Fibroblast of the conjunctiva (primary cell): ENCODE measurements at places on chromosomes 4 and X.

- no peak for DNase-seq
These were observed 26.4 kb downstream of the DOK7 start for GRCh38 chr4:3489451-3489962.

DNA sequence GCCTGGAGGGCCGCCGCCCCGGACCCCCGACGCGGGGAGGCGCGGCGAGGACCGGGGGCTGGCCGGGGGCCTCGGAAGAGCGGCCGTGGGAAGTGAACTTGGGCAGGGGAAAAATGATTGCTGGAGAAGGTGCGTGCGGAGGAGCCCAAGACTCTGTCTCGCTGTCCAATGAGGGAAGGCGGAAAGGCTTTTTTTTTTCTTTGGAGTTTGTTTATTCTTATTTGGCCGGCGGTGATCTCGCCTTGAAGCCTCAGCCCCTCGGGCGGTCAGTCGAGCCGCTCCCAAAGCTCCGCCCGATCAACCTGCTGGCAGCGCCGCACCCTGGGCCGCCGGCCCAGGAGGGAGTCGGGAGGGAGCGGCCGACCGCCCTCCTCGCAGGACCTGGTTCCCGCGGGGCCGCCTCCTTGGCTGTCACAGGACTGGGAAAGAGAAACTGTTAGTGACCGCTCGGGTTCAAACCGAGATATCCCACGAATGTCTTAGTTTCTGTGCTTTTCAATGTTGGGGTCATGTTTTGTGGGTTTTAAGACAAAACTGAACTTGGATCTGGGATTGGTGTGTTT is 2.5 kb downstream of the CPEB2 start:
- peak; percentile 34 for DNase-seq

DNA sequence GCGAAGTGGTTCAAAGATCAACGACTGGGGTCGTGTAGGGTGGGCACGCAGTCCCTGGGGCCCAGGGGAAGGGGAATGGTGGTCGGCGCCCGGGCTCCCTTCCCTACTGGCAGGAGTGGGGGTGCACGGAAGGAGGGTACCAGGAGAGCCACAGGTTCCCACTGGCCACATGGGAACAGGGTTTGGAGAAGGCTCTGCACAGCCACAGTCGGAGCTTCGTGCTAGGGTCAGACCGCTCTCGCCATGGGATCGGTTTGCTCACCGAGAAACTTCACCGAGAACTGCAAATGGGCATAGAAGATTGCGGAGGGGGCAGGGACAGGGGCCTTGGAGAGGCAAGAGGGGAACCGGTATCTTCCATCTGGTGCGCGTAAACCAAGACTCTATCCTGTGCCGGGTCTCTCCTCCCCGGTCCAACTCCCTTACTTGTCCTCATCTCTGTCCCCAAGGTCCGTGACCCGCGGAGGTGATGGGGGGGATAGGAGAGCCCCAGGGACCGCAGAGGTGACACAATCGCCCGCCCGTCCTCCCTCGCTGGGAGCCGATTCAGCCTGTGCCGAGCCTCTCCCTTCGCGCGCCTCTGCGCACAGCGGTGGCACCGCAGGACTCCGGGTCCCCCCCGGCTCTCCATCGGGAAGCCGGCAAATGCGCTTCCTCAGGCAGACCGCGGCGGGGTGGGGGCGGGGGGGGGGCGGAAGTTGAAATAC is 1.0 kb downstream of the SCD5 start:
- DNase-seq: no peak

DNA sequence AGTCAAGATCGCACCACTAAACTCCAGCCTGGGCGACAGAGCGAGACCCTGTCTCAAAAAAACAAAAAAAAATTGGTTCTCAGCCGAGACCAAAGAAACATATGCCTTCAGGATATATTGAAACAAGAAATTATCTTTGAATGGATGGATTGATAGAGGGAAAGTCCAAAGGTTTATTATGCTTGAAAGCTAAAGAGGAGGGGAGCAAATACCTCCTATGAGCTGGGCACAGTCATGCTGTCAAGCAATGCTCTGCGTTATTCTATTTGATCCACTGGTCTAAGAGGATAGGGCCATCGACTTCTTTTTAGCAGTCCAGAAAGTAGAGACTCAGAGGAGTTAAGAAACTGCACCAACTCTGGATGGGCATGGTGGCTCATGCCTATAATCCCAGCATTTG is 85.9 kb upstream of the SLC34A2 start:
- DNase-seq: no peak

DNA sequence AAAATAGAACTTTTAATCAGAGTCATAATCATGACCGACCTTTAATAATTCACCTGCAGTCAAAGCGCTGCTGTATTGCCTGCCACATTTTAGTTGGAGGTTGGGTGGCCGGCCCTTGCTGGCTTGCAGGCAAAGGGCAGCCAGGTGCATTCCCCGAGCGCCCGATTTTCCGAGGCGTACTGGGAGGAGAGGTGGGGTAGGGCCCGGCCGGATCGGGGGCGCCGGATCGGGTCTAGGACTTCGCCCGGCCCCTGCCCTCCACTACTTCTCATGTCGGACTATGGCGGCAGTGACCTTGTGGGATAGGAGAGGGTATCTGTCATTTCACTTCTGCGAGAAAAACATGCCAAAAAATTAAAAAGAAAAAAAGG is 2.5 kb upstream of the RS1 start:
- DNase-seq: no peak

- DNase-seq: peak; percentile 14
These were observed 235.3 kb downstream of the GPAT3 start for GRCh38 chr4:83771113-83771705.

DNA sequence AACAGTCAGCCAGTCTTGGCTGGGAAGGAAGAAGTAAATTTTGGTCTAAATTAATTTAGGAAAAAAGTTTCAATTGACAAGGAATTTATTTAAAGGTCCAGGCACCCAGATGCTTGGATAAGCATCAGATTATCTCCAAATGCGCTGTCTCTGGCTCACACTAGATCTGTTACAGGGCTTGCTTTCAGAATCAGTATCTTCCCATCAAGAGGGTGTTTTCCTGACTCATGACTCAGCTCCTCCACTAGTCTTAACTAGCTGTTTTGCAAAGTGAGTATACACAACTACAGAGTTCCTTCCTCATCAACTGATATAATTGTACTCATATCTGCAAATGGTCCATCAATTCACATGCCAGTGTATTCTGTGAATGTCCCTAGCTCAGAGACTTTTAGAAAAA is 482.1 kb upstream of the CPEB2 start:
- no peak for DNase-seq

DNA sequence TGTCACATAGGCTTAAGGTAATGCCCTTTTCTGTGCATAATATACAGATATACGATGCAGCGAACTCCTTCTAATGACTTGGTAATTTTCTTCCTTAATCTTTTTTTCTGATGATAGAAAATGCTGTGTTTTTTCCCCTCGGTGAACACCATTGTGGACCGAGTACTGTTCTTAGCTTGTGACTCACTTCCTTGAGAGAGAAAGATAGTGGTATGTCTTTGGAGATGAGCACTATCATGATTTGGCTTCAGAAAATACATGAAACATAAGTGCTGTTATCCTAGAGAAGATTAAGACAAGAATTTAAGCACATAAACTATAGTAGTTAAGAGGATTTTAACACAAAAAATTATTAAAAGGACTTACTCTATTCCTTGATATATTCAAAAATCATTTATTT is 63.9 kb downstream of the RS1 start:
- no peak for DNase-seq

- no peak for DNase-seq
These were observed 76.0 kb upstream of the SRD5A3 start for GRCh38 chr4:55269995-55270394.

DNA sequence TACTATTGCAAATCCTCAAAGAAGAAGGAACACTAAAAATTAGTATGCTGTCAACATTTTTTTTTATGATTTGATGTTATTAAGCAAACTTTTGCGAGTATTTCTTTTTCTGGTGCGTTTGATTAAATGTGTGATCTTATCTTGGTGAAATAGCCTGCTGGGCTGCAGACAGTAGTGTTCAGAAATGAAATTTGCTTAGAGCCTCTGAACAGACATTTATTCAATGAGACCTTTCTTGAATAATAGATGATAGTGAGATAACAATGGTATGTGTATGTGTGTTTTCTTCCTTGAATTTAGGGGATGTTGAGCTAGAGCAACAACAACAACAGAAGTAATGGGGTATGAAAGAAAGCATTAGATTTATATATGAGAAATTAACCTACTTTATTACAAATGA is 12.7 kb downstream of the ADGRL3 start:
- DNase-seq: no peak

DNA sequence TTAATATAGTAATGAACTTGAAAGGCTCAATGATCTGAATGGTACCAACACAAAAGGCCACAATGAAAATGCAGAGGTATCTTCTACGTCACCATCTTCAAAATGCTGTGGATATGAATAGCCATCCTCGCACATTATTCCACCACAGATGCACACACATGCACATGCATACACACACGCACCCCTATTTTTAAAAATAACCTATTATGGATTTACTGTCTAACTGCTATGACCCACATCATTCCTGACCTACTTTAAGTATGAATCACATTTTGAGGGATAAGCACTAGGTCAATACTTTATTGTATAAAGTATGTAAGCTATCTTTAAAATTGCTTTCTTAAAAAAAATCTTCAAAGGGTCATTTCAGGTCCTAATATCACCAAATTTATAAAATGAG is 24.4 kb upstream of the CORIN start:
- peak; percentile 22 for DNase-seq

- no peak for DNase-seq
These were observed 24.4 kb downstream of the FAT1 start for GRCh38 chr4:186699298-186699697.

DNA sequence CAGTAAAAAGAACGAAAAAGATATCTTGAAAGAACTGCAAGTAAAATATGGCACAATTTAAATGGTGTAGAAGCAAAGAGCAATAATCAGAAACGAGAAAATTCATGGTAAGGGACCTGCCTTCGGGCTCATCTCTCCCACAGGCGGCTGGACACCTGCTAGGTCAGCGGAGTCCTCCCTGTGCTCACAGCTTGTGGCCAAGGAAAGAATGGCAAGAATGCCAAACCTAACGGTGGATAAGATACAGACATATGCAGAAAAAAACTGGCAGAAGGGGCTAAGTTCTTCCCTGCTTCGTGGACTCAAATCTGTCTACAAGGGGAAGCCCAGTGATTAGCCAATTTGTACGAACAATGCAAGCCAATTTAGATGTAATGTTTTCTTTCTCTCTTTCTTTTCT is 152.1 kb upstream of the VCX start:
- no peak for DNase-seq

- no peak for DNase-seq
These were observed 51.3 kb downstream of the RNF150 start for GRCh38 chr4:141081921-141082395.

DNA sequence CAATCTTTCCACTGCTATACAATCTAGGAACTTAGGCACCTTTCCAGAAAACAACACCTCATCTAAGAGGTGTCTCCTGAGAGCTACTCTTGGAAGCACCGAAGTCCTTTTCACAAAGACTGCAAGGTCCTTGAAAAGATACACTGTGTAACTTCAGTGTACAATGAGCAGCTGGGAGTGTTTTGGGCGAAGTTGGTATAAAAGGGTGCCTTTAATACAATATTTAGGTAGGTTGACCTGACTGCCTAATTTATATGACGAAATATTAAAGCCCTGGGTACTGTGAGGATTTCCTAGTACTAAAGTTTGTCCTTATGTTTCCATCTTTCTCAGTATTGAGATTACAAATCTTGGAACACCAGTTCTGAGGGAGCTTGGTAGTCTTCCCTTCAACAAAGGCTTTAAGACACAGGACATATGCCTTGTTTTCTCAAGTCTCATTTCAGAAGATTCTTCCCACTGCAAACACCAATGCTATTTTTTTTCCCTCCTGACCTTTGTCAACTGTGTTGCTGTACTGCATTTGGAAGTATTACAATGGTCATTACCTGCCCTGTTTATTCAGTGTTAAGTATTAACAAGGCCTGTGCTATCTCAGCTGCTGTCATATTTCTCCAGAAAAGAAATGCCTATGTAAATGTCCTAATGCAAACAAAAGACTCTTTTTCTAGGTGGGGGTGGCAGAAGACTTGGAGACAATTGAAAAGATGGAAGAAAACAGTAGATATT is 134.2 kb downstream of the MAML3 start:
- no peak for DNase-seq

DNA sequence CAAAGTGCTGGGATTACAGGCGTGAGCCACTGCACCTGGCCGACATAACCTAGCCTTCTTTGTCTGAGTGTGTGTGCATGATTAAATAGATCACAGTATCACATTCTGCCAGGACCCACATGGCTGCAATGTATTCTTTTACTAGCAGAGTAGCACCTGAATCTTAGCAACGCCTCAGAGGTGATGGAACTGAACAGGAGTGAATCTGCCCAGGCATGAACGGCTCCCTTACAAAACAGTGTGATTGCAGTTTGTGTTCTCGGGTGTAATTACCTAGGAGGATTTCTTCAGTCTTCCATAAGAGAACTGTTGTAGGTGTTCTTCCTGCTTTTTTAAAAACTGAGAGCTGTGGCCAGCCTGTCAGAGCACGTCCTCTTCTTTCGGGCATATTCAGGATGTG is 122.7 kb upstream of the STS start:
- no peak for DNase-seq

- DNase-seq: peak; percentile 38
These were observed 167.0 kb upstream of the GALNT7 start for GRCh38 chr4:173001571-173001970.

- DNase-seq: no peak
These were observed 3.7 kb downstream of the ADD1 start for GRCh38 chr4:2847302-2847871.

DNA sequence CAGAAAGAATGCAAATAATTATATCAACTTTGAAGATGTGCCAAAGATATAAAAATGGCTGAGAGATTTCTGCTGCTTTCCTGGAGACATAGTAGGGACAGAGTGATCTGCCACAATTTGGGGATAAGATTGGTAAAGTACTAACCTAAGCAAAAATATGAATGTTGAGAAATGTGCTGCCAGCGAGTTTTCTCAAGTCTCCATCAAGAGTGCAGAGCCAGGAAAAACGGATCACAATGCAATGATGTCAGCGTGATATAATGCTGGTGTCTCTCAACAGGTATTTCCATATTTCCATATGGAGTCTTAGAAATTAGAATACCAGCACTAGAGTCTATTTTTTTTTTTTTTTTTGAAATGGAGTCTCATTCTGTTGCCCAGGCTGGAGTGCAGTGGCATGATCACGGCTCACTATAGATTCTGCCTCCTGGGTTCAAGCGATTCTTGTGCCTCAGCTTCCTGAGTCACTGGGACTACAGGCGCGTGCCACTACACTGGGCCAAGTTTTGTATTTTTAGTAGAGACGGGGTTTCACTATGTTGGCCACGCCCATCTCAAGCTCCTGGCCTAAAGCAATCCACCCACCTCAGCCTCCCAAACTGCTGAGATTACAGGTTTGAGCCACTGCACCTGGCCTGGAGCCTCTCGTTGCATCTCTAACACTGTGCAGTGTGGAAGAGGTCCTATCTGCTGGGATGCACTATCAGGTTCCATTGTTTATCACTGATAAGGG is 893.5 kb downstream of the TRIML1 start:
- DNase-seq: no peak

DNA sequence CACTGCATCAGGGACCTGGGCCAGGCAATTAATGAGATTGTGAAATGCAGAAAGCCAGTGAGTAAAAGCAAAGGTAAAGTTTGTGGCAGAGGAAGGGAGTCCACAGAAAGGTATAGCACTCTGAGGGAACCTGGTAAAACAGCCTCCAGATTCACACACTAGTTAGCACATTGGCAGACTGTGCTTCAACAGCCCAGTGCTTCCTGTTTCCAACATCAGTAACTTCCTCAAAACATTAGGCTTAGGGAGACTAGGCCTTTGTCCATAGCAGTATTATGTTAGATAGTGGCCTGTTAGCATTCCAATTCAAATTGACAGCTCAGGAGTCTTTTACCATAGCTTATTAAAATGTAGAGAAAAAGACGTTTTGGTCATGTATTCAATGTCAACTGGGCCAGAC is 582.6 kb upstream of the ACTRT1 start:
- DNase-seq: no peak
